Muscle of arm (tissue), 14 donors: ENCODE measurements at places on chromosomes 6 and 20. TPM values are rescaled to one million over a fixed set of nuclear protein-coding genes. Genes with fewer than 3 reads are reported as not detected.
A peak's percentile ranks its signal among the peaks of the same experiment; 100 is the strongest.

Gene SLA2
- polyA plus RNA-seq, result not detected

Gene SLC22A2
- polyA plus RNA-seq, result not detected

Gene LPA
- polyA plus RNA-seq, result 0.17 TPM

Gene MAPK14
- polyA plus RNA-seq, result not detected

DNA sequence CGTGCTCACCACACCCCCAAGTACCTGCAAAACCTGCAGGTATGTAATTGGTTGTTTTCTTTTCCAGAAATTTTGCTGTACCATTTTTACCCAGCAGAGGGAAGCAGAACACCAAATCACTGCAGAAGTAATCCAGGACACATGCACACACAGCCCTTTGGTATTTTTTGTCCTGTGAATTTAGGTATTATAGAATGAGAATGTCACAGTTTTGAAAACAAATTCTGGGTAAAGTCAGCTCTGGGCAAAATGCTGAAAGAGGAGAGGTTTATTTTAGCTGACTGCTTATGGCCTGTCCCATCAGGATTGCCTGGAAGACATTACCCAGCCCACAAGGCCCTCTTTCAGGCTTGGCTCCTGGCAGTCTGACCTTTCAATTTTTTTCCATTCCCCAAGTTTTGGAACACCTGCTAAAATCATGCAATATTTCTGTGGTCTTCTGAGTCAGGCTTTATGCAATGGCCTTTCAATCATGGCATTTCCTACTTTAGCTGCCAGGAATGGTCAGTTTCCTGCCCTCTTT lies 3.5 kb upstream of the EFHC1 start:
- peak; percentile 68 for DNase-seq

GRCh38 chr20:9474835-9475415 lies 39.5 kb upstream of the LAMP5 start:
- no peak for DNase-seq

Gene PCMTD2
- polyA plus RNA-seq, result 123 TPM

Gene IL20RA
- polyA plus RNA-seq, result 35.8 TPM

- DNase-seq, result no peak
These were observed 580.8 kb downstream of the CBLN4 start for GRCh38 chr20:55424476-55424875.

DNA sequence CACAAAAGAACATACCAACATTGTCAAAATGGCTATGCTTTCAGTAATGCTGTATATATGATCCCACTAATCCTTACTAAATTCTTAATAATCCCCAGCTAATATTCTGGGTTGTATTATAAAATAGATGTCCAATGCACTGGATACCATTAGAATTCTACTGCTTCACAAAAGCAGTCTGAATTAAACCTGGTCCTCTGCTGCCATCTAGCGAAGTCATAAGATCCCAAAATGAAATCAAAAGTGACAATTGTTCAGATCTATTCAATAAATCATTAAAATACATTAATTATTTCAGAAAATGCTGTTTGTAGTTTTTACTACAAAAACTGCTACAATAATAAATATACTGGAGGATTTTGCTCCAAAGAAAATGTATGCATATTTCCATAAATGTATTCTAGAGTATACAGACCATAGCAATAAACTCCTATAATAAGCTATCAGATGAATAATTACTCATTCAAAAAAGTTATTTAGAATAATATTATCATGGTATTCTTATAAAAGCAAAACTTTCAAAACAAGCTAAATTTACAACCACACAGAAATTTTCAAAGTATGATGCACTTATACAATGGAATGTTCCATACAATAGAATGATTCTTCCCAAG lies 92.6 kb downstream of the RNGTT start:
- peak; percentile 61 for DNase-seq

- DNase-seq, result no peak
These were observed 12.8 kb downstream of the STK4 start for GRCh38 chr20:44979090-44979621.

- DNase-seq, result no peak
These were observed 48.0 kb downstream of the CDC5L start for GRCh38 chr6:44435500-44435899.

- no peak for DNase-seq
These were observed 35.4 kb upstream of the MRPS18A start for GRCh38 chr6:43722920-43723545.

Gene VSTM2L
- polyA plus RNA-seq, result not detected

Gene C6orf52
- 2.6 TPM for polyA plus RNA-seq
